B cell (primary cell): ENCODE measurements at places on chromosomes 4 and X. TPM values are rescaled to one million over a fixed set of nuclear protein-coding genes. Genes with fewer than 3 reads are reported as not detected.

GRCh38 chrX:107565931-107566603 lies 62.2 kb upstream of the PRPS1 start:
- H3K27ac ChIP-seq: no peak overlapping the region
- no peak overlapping the region for H3K4me3 ChIP-seq
- no peaks in the 10 kb centered on the region for H3K4me1 ChIP-seq
- H3K36me3 ChIP-seq: no peaks in the 10 kb centered on the region
- no peak for DNase-seq
- no peaks in the 10 kb centered on the region for H3K27me3 ChIP-seq

DNA sequence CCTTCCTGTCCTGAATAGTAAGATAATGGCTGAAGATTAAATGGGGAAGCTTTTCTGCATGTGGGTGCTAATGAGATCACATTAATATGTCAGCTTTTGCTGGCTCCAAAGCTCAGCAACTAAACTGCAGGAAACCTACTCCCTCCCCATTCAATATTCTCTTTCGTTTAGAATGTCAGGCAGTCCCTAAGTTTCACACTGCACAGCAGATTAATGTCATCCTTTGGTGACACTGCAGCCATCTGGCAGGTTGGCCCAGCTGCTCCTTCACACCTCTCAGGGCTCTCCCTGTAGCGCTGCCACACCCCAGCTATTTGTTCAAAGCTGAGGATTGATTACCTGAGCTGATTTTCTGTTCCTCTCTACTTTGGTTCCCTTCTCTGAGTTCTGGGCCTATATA lies 110.5 kb downstream of the KDR start:
- H3K4me3 ChIP-seq: no peak overlapping the region
- H3K27me3 ChIP-seq: no peaks in the 10 kb centered on the region
- H3K36me3 ChIP-seq: no peaks in the 10 kb centered on the region

- no peak overlapping the region for H3K27ac ChIP-seq
- no peak for DNase-seq
- H3K36me3 ChIP-seq: no peaks in the 10 kb centered on the region
- H3K4me3 ChIP-seq: no peak overlapping the region
- no peaks in the 10 kb centered on the region for H3K4me1 ChIP-seq
Observed at GRCh38 chr4:23959396-23960148, 69.7 kb upstream of the PPARGC1A start.

Gene SLC38A5
- 14.8 and 15.1 TPM in 2 replicates for total RNA-seq

Gene USP27X
- 5.3 and 6.1 TPM in 2 replicates for total RNA-seq

GRCh38 chr4:172776203-172776861 lies 392.3 kb upstream of the GALNT7 start:
- no peak for DNase-seq
- no peaks in the 10 kb centered on the region for H3K27me3 ChIP-seq
- no peaks in the 10 kb centered on the region for H3K4me1 ChIP-seq
- no peak overlapping the region for H3K27ac ChIP-seq

Gene RNF128
- total RNA-seq: not detected in 2 replicates

DNA sequence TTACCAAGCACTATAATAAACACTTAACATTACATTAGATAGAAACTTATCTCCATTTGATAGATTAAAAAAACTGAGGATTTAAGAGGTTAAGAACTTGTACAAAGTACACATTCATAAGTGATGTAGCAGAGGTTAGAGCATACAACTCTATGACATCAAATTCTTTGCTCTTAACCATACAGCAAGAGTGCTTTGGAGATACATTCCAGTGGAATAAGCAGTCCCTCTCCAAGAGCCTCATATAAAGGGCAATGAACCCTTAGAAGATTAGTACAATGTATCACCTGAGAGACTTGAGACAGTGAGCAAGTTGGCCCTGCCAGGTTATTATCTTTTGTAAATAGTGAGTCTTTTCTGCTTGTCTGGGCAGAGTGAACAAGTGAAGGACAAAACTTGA lies 600.4 kb upstream of the CT83 start:
- no peak for DNase-seq
- no peaks in the 10 kb centered on the region for H3K4me1 ChIP-seq
- H3K27me3 ChIP-seq: no peaks in the 10 kb centered on the region
- H3K27ac ChIP-seq: no peak overlapping the region
- H3K36me3 ChIP-seq: no peaks in the 10 kb centered on the region
- no peak overlapping the region for H3K4me3 ChIP-seq

Gene RAB41
- not detected in 2 replicates for total RNA-seq

DNA sequence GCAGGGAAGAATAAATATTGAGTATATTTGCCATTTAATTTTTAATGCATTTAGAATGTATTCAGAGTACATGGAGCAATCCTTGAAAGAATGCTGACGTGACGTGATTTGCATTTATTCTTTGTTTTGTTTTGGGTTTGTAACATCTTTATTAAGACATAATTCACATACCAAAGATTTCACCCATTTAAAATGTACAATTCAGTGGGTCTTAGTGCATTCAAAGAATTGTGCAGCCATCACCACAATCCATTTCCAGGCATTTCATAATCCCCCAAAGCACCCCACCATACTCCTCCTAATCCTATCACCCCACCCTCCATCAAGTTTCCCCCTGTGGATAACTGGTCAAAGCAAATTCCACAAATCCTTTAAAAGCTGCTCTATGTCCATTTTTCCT lies 87.4 kb downstream of the FAM9B start:
- H3K27me3 ChIP-seq: no peaks in the 10 kb centered on the region
- H3K4me3 ChIP-seq: no peak overlapping the region
- H3K27ac ChIP-seq: no peak overlapping the region
- no peaks in the 10 kb centered on the region for H3K36me3 ChIP-seq
- no peak for DNase-seq
- H3K4me1 ChIP-seq: no peaks in the 10 kb centered on the region

GRCh38 chr4:29571322-29571721 lies 1148.8 kb upstream of the PCDH7 start:
- H3K36me3 ChIP-seq: no peaks in the 10 kb centered on the region
- no peak overlapping the region for H3K4me3 ChIP-seq
- no peaks in the 10 kb centered on the region for H3K27me3 ChIP-seq
- no peak overlapping the region for H3K27ac ChIP-seq

Gene ANK2
- 3.6 and 4.2 TPM in 2 replicates for total RNA-seq

Gene GPC3
- total RNA-seq: not detected in 2 replicates

GRCh38 chr4:78922207-78922606 lies 17.0 kb downstream of the PAQR3 start:
- H3K27me3 ChIP-seq: no peaks in the 10 kb centered on the region
- H3K36me3 ChIP-seq: peaks cover 2% of the 10 kb centered on the region
- no peak for DNase-seq
- no peaks in the 10 kb centered on the region for H3K4me1 ChIP-seq
- H3K4me3 ChIP-seq: no peak overlapping the region
- no peak overlapping the region for H3K27ac ChIP-seq

GRCh38 chr4:51825341-51825740 lies 17.6 kb upstream of the DCUN1D4 start:
- H3K4me3 ChIP-seq: no peak overlapping the region
- no peak for DNase-seq
- H3K4me1 ChIP-seq: no peaks in the 10 kb centered on the region
- H3K27ac ChIP-seq: no peak overlapping the region

GRCh38 chr4:22356987-22357596 lies 158.8 kb downstream of the ADGRA3 start:
- no peaks in the 10 kb centered on the region for H3K27me3 ChIP-seq
- H3K36me3 ChIP-seq: no peaks in the 10 kb centered on the region
- no peak overlapping the region for H3K27ac ChIP-seq
- H3K4me3 ChIP-seq: no peak overlapping the region
- DNase-seq: no peak

Gene PABPC5
- total RNA-seq: not detected in 2 replicates

DNA sequence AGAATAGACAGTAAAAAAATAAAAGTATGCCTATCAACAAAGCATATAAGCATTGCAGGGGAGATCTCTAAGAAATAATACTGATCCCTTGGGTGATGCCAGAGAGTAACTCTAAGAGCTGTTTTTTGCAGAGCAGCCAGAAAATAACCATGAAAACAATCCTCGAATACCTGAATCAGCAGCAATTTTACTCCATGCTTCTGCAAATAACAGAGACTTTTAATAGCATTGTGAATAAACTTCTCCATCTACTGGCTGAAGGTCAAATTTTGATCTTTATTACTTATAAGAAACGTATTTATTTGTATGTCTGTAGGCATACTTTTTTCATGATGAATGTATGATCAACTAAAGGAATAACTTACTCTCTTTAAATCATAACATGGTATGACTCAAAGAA lies 334.5 kb downstream of the GALNTL6 start:
- H3K4me1 ChIP-seq: no peaks in the 10 kb centered on the region
- H3K36me3 ChIP-seq: no peaks in the 10 kb centered on the region
- H3K27ac ChIP-seq: no peak overlapping the region
- no peak overlapping the region for H3K4me3 ChIP-seq
- no peak for DNase-seq

GRCh38 chrX:43679778-43680177 lies 23.7 kb downstream of the MAOA start:
- no peak overlapping the region for H3K27ac ChIP-seq
- no peaks in the 10 kb centered on the region for H3K36me3 ChIP-seq
- H3K4me1 ChIP-seq: no peaks in the 10 kb centered on the region
- H3K27me3 ChIP-seq: no peaks in the 10 kb centered on the region
- no peak overlapping the region for H3K4me3 ChIP-seq

DNA sequence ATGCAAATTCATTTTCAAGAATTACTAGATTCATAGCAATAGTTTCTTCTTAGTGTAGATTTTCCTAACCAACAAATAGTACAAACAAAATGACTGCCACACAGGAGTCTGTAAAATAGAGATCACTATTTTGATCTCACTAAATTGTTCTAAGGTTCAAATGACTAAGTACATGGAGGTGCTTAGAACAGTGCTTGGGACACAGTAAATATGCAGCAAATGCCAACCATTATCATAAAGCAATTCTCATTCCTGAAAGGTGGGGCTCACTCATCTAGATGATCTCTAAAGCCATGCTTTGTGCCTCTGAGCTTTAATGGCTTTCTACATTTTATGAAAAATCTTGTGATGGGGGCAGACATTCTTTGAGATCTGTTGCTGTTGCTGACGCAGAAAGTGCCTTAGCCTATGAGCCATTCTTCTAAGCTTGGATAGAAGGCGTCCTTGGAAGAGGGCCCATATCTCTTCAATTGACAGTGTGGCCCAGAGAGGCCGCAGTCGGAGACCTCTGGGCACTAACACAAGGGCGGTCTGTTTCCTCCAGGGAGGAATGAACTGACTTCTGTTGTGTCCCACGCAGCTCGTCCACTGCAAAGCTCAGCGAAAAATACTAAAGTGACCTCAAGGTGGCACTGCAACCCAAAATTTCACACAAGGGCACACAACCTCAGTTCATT lies 23.5 kb downstream of the TLR10 start:
- peak overlapping the region; percentile 6 for H3K27ac ChIP-seq
- DNase-seq: peak; percentile 84
- no peaks in the 10 kb centered on the region for H3K36me3 ChIP-seq
- peaks cover 59% of the 10 kb centered on the region for H3K4me1 ChIP-seq
- no peaks in the 10 kb centered on the region for H3K27me3 ChIP-seq

Gene MAGEB17
- total RNA-seq: not detected in 2 replicates

DNA sequence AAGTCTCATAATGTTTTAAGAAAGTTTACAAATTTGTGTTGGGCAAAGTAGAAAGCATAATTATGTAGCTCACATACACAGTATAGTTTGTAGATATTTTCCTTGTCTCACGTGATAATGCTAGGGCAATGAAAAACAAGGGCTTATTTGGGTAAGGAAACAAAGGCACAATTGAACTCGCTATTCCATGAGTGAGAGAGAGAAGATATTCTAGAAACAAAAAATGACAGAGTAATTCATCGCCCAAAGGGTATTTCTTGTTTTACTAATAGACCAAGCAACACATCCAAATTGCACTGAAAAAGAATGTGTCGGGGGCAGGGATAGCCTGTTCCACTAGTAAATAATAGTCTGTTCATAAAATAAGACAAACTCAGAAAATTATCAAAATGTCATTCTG lies 3.6 kb upstream of the ASB11 start:
- no peak for DNase-seq
- peaks cover 4% of the 10 kb centered on the region for H3K36me3 ChIP-seq
- H3K4me1 ChIP-seq: no peaks in the 10 kb centered on the region
- no peak overlapping the region for H3K27ac ChIP-seq
- no peak overlapping the region for H3K4me3 ChIP-seq

DNA sequence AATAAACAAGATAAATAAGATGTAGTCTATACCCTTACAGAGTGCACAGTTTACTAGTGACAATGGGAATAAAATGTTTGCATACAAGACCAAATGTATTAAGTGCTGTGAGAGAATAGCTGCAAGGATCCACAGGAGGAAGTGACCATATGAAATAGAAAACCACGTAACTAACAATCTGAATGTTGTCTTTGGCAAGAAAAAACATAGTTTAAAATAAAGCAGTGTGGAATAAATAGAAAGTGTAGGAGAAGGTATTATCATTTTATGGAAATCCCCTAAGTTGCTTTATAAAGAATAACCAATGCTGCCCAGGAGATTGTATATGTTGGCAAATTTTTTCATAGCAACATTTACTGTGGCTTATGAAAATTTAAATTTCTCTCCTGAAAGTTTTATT lies 116.1 kb downstream of the PCDH7 start:
- no peak overlapping the region for H3K4me3 ChIP-seq
- no peaks in the 10 kb centered on the region for H3K36me3 ChIP-seq
- no peaks in the 10 kb centered on the region for H3K27me3 ChIP-seq
- no peak overlapping the region for H3K27ac ChIP-seq
- no peaks in the 10 kb centered on the region for H3K4me1 ChIP-seq

DNA sequence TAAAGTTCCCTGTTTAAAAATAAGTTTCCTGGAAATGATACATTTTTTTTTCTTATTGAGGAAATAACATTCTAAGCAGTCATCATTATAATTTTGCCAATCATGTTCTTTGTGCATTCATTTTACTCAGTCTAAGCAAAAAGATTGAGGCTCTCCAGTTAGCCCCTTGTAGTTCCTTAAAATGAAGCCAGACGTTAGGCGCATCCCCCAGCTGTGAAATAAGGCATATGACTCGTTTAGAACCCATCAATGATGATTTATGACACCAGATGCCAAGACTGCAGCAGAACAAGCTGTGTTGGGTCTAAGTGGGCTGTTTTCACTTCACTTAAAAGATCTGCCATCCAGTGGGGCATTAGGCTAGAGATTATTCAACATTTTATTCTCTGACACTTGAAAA lies 17.0 kb downstream of the PDGFC start:
- no peaks in the 10 kb centered on the region for H3K36me3 ChIP-seq
- H3K27ac ChIP-seq: no peak overlapping the region
- H3K27me3 ChIP-seq: no peaks in the 10 kb centered on the region

DNA sequence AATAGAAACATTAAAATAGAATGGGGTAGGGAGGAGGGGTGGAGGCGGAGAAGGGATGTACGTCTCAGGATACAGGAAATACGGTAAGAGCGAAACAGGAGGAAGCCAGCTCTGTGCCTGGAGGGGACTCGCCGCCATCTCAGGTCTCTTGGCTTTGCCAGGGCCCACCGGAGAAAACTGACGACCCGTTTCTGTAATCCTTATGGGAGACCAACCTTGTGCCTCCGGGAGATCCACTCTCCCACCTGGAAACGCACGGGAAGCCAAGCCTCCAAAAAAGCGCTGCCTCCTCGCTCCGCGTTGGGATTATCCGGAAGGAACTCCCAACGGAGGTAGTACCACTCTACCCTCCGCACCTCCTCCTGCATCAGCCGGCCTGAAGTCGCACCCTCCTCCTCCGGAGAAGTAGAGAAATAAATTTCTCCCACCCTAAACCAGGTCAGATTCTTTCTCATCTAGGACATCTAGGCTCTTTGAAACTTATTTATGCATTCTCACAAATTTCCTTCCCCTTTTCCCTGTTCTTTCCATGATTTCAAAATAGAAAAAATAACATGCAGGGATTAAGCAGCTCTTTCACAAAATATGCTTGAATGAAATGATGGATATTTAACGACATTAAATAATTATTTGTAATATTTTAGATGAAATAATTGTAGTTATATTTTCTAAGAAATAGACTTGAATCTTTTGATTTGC lies at the start of gene NBDY:
TSS of gene NBDY (plus strand) at position 92 of the 699 bp plus-strand sequence. CDS start at position 203, 111 bp downstream.
- no peaks in the 10 kb centered on the region for H3K36me3 ChIP-seq
- H3K4me3 ChIP-seq: peak within 1 kb of the TSS; percentile 78
- no peaks in the 10 kb centered on the region for H3K27me3 ChIP-seq
- H3K27ac ChIP-seq: peak within 1 kb of the TSS; percentile 86
- DNase-seq: peak; percentile 53

Gene TMPRSS11A
- not detected in 2 replicates for total RNA-seq
